ENCODE measurements at places on chromosomes 13 and 19. TPM values are rescaled to one million over a fixed set of nuclear protein-coding genes. Genes with fewer than 3 reads are reported as not detected.

Gene PSG11
- not detected for total RNA-seq

Gene SSC5D
- total RNA-seq: 0.67 TPM

Gene HTR2A
- total RNA-seq: under 0.01 TPM

Gene B9D2
- total RNA-seq: 4.6 TPM

Gene FGF9
- not detected for total RNA-seq

Gene TEX30
- 58.0 TPM for total RNA-seq

Gene OVOL3
- total RNA-seq: not detected

Gene MIR17HG
- 9.0 TPM for total RNA-seq

Gene SLITRK1
- total RNA-seq: not detected

Gene MYO16
- total RNA-seq: 2.3 TPM

Gene APOC4
- not detected for total RNA-seq

Gene NRTN
- total RNA-seq: 2.0 TPM

Gene EFNB2
- 6.9 TPM for total RNA-seq

Gene FLT3LG
- 2.5 TPM for total RNA-seq

Gene ZIK1
- 9.8 TPM for total RNA-seq

Gene NLRP4
- total RNA-seq: not detected

Gene KLHL1
- total RNA-seq: not detected
